ENCODE measurements at places on chromosomes 11 and 22.

GRCh38 chr22:29078036-29078868 is 5.4 kb downstream of the KREMEN1 start:
- DNase-seq = no peak

DNA sequence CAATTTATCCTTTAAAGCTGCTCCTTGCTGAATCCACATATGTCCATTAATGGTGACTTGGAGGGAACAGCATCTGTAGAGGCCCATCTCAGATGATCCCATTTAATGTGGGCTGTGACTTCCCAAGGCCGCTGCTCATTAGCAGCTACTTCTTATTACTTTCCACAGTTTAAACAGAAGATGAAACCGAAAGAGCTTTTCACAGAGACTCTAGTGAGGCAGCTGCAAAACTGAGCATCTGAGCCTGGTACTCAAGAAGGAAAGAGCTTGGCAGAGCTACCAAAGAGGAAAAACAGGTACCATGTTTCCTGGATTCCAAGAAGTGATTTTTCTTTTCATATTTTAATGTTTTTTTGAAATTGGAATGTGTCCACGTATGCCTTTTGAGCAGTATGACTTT is 110.5 kb upstream of the NARS2 start:
- no peak for DNase-seq

GRCh38 chr22:49966041-49966773 is 5.6 kb downstream of the PIM3 start:
- no peak for DNase-seq

DNA sequence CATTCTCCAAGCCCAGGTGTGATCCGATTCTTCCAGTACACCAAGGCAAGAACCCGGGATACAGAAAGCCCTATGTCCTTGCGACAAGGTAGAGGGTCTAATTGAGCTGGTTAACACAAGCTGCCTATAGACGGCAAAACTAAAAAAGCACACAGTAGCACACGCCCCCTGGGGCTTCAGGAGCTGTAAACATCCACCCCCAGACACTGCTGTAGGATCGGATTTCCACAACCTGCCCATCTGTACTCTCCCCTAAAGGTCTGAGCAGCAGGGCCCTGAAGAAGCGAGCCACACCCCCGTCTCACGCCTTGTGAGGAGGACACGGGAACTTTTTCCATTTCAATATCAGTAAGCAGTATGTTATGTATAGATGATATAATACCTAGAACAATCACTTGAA is 624.7 kb downstream of the BUD13 start:
- no peak for DNase-seq

GRCh38 chr11:4191031-4191571 is 96.5 kb downstream of the RRM1 start:
- no peak for DNase-seq

DNA sequence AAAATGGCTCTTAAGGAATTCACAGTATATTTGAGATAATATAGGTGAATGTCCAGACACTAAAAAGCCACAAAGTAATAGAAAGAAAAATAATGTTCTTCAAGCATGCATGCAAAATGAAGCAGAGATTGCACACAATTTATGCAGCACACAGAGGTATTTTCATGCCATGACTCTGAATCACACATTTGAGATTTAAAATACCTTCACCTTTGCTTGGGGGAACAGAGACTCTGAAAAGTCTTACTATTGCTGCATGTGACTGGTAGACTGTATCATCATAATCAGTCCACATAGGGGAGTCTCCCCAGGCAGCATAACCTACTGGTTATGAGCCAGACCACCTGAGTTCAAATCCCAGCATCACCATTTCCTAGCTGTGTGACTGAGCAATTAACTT is 96.2 kb downstream of the RCN1 start:
- DNase-seq = no peak

DNA sequence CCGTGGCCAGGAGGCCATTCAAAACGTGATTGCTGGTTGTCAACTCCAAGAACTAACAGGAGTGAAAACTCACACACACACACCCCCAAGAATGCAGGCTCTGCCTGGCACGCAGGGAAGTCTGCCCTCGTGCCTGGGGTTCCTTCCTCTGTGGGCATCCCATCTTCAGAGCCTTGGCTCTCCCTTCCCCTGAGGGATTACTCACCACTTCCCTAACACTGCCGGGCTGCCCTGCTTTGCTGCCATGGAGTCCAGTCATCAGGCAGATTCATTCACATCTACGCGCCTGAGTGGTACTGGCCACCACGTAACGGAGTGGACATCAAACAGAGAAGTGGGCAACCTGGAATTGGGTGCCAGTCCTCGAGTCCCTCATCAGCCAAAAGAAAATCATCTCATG is 120.7 kb upstream of the TMEM45B start:
- no peak for DNase-seq

GRCh38 chr11:97223647-97224046 is 833.8 kb downstream of the JRKL start:
- DNase-seq = no peak

GRCh38 chr11:128482512-128483191 is 104.7 kb downstream of the ETS1 start:
- DNase-seq = no peak

DNA sequence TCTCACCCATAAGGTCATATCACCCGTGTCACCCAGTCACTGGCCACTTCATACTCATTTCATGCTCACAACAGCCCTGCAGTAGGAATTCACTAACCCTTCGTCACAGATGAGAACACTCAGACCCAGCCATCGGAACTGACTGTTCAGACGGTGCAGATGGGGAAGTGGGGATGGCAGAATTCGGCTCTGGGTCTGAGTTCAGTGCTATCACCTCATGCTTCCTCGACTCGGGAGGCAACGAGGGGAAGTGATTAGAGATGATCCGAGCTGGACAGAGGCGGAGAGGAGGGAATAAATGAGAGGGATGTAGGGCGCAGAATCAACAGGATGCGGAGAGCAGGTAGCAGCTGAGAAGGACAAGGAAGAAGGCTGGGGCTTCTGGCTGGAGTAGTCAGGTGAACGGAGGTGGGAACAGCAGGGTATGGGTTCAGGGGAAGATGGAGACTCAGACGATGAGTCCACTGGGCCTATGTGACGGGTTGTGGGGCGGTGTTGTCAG is 4.7 kb downstream of the B3GNT6 start:
- DNase-seq = no peak

- DNase-seq = no peak
These were observed 17.3 kb upstream of the NEU3 start for GRCh38 chr11:74971424-74971823.

GRCh38 chr11:2393111-2393868 is 7.3 kb upstream of the TSSC4 start:
- DNase-seq = no peak

DNA sequence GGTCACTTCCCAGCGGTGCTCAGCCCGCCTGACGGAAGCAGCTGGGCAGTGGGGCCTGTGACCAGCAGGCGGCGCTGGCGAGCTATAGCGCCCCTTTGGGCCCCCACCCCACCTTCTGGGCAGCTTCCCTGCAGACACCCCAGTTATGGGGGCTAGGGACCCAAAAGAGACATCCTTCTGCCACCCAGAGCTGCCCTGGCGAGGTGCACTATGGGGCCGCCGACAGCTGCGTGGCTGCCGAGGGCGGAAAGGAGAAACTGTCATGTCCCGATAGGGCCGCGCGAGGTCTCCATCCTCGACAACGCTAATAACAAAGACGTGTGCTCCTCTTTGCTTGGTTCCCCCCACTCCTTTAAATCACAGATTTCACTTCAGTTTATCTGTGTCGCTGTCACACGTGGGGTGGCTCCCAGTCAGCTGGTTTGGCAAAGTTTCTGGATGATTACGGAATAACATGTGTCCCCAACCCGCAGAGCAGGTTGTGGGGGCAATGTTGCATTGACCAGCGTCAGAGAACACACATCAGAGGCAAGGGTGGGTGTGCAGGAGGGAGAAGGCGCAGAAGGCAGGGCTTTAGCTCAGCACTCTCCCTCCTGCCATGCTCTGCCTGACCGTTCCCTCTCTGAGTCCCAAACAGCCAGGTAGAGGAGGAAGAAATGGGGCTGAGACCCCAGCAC is 673 bp upstream of the MYO7A start:
- no peak for DNase-seq

- no peak for DNase-seq
These were observed 28.0 kb downstream of the CHID1 start for GRCh38 chr11:882596-882995.

DNA sequence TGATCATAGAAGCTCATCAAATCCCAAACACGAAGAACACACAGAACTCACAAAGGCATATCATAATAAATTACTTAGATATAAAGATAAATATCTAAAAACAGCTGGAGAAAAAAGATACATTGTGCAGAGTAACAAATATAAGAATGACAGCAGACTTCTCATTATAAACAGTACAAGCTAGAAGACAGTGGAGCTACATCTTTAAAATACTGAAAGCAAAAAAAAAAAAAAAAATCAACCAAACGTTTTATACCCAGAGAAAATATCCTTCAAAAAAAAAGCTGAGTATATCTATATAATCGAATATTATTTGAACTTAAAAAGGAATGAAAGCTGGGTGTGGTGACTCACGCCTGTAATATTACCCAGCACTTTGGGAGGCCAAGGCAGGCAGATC is 90.0 kb downstream of the SBF2 start:
- no peak for DNase-seq

- no peak for DNase-seq
These were observed 53.4 kb downstream of the LIF start for GRCh38 chr22:30193031-30193775.

- no peak for DNase-seq
These were observed 454.9 kb upstream of the CADM1 start for GRCh38 chr11:115959081-115959486.

GRCh38 chr22:47419239-47419638 is 656.8 kb downstream of the TBC1D22A start:
- DNase-seq = no peak

DNA sequence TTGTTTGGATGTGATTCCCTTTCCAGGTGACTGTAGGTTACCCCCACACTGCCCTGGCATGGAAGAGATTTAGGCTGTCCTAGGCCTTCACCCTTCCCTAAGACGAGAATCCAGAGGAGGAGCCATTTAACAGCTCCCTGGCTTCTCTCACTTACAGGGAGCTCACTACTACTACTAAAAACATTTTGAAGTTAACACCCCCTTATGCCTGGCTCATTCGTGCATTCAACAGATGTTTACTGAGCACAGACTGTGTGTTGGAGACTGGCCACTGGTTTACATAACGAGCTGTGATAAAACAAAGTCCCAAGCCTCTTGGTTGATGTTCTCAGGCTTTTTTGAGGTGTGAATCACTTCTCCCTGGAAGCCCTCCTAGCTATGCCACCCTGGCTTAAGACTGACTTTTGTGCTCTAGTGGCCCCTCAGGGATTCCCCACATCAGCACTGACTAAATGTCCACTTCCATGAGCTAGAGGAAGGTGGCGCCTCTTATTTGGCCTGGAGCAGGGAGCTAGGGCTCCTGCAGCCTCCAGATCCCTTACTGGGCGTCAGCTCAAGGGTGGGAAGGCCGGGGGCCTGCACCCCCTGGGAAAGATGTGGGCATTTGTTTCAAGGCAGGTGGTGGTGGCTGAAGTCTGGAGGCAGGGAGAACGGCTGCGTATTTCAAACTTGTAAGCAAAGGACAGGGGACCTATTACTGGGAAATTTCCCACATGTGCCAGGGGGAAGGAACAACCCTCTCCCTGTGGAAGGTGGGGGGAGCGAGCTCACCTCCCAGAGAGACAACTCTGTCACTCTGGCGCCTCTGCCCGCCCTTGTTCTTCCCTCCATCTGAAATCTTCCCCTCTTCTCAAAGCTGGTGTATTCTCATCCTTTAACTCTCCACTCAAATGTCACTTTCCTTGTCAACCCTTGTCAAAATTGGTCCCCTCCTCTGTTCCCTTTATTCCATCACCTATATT is 19.4 kb upstream of the MALAT1 start:
- no peak for DNase-seq

DNA sequence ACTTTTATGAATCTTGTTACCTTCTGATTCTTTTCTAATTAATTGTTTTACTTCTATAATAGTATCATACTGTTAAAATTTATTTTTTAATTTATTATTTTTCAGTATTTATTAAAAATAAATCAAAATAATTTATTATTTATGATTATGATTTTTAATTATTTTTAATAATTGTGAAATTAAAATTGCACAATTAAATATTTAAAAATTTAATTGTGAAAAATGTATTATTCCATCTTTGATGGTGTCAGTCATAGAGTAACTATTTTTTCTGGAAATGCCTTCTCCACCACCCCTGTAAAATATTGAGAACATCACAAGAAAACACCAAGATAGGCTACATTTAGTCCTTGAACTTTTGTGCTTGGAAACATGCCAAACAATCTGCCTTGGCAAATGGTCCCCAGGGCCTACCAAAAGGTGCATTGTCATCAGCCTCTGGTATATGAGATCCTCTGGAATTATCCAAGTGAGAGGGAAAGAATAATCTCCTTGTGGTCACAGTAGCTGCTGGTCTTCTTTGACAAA is at the start of gene OR8H2:
Gene OR8H2, plus strand, starts transcription at position 478 of the 528 bp plus-strand sequence. CDS start 1,356 bp downstream, outside the sequence.
- no peak for DNase-seq

DNA sequence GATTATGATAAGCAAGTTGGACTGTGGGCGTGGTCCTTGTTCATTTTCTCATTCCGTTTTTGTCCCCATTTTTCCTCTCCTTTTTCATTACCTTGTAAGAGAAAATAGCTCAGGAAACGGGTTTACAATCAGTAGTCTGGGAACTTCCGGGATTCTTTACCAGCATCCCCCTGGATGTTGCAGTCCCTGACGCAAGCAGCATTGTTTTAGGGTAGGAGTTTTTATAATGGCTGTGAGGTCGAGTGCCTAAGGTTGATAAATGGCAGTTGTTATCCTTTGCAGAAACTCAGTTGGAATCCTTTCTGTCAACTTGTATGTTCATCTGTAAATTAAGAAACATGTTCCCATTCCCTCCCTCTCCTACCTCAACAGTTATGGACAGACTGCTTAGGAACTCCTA is 68.3 kb downstream of the ARHGEF12 start:
- no peak for DNase-seq

GRCh38 chr11:16604794-16605388 is 133.6 kb upstream of the C11orf58 start:
- no peak for DNase-seq

- no peak for DNase-seq
These were observed 30.0 kb upstream of the WNT11 start for GRCh38 chr11:76236092-76236999.

GRCh38 chr22:30828187-30829155 is 133.8 kb downstream of the OSBP2 start:
- no peak for DNase-seq

- no peak for DNase-seq
These were observed 596.0 kb upstream of the B3GAT1 start for GRCh38 chr11:135008001-135008405.
